ENCODE measurements at places on chromosomes 13 and 19.

GRCh38 chr13:43094901-43095300 is 71.5 kb downstream of the DNAJC15 start:
- DNase-seq: no peak

GRCh38 chr19:45168767-45169351 is 8.1 kb upstream of the NKPD1 start:
- DNase-seq: no peak

DNA sequence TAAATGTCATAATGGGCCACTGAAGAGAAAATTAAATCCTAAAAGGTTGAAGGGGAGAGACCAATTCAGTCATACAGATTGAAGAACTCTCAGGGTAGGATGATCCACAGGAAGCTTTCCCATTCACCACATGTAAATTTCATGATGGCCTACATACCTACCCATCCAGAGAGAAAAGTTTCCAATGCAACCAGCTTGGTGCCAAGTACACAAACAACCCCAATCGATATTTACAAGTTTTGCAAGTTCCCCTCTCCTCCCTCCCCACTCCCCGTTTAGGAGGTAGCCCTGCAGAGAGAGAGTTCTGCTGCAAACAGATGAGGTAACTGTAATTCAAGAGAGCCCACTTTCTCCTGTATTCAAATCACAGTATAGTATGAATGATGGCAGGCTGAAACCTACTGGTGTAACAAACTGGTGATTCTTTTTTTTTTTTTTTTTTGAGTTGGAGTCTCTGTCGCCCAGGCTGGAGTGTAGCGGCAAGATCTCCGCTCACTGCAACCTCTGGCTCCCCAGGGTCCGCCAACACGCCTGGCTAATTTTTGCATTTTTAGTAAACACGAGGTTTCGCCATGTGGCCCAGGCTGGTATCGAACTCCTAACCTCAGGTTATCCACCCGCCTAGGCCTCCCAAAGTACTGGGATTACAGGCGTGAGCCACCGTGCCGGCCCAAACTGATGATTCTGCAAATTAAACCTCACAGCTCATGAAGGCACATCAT is 14.4 kb downstream of the FOXO1 start:
- no peak for DNase-seq

DNA sequence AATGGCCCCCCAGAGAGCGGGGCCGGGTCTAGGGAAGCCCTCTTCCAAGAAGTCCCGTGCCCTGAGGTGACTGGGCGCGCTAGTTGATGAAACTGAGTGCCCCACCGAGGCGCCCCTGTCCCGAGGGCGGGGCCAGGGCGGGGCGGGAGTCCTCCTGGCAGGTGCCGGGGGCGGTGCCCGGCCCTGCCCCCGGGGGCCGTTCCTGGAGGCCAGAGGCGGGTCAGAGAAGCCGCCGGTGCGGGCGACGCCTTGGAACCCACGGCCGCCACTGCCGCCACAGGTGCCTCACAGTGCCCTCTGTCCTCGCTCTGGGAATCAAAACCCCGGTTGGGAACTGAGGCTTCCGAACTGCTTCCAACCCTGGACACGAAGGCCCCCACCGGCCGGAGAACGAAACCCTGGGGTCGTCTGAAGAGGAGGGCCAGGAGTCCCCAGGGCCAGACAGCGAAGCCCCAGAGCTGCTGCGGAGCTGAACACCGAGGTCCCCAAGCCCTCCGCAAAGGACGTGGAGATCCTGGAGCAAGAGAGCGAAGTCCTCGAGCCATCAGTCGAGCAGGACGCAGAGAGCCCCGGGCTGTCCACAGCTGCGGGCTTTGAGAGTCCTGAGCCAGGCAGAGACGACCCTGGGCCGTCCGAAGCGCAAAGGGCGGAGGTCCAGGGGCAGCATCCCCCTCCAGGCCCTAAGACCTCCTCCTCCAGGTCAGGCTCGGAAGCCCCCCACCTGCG is at the start of gene MISP3:
MISP3 (plus strand) TSS at position 252 of the 726 bp plus-strand sequence. CDS start 524 bp downstream, outside the sequence.
- no peak for DNase-seq

All from H54 (cell line).